ENCODE measurements at places on chromosomes 13 and 19. TPM values are rescaled to one million over a fixed set of nuclear protein-coding genes. Genes with fewer than 3 reads are reported as not detected.
A peak's percentile ranks its signal among the peaks of the same experiment; 100 is the strongest.

DNA sequence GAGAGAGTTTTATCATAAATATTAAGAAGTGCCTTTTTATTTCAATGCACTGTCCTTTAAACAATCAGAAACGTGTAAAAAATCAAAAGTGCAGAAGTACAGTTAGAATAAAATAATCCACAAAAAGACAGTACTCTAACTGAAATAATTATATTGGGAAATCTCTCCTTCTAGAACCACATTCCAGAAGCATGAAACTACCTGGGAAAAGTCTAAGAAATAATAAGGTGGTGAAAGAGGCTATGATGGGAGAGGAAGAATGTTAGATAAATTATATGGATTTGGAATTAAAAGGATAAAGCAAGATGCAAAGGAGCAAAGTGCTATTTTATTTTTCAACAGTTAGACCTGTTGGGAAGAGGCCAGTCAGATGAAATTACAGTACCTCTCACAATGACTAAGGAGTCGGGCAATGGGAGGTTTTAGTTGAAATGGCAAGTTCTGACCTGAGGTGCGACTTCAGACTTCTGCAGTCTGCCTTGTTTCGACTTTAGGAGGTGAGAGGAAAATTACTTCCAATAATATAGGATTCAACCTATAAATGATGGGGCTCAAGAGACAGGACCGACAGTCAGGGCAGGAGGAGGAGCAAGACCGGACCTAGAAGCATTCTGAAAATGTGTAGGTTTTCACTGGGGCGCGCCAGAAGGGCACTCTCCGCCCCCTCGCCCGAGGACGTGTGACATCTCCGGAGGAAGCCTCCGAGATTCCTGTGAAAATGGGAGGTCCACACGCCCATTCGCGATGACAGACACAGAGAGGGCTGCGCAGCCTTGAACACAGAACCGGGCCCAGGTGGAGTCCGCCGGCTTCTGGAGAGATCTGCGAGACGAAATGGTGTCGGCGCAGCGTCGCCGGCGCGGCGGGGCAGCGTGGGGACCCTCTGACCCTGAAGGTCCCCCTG is 717 bp downstream of the SPRYD7 start:
- peak; percentile 68 for DNase-seq

The CEACAM20 gene
- not detected for total RNA-seq

The S1PR5 gene
- 3.1 TPM for total RNA-seq

DNA sequence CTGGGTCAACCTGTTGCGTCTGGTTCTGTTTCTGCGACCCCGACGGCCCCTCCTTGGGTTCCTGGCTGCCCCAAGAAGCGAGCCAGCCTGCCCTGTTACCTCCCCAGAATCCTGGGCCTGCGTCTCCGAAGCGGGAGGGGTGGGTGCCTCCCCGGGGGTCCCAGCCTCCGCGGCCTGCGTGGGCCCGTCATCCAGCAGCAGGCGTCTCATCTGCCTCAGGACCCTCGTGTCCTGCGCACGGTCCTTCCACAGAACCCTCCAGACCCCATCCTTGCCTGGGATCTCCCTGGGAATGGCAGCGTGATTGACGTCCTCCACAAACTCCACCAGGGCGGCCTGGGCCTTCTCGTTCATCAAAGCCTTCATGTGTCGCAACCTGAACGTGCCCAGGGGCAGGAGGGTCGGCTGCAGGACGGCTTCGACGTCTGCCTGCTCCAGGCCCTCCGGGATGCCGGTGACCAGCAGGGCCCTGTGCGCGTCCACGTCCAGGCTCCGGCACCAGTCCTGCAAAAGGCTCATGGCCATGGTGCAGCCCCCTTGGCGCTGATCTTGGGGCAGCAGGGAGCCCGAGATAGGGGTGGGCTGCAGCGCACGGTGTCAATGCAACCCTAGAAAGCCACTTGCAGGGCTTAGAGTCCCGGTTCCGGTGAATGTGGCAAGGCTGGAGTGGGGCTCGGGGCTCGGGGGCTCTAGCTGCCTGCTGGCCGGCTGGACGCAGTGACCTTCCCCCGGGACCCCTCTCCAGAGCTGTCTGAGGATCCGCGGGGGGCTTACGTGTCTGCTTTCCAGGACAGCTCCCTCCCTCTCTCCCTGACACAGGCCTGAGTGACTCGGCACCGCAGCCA is 504 bp downstream of the PNMA8B start:
- DNase-seq: peak; percentile 42

- DNase-seq: peak; percentile 71
Measured at GRCh38 chr13:77048681-77049080, 21.7 kb upstream of the FBXL3 start.
